HuH-7.5 (cell line): ENCODE measurements at places on chromosomes 12 and 14.

- no peak for DNase-seq
Observed at GRCh38 chr14:102616799-102617198, 24.4 kb downstream of the RCOR1 start.

DNA sequence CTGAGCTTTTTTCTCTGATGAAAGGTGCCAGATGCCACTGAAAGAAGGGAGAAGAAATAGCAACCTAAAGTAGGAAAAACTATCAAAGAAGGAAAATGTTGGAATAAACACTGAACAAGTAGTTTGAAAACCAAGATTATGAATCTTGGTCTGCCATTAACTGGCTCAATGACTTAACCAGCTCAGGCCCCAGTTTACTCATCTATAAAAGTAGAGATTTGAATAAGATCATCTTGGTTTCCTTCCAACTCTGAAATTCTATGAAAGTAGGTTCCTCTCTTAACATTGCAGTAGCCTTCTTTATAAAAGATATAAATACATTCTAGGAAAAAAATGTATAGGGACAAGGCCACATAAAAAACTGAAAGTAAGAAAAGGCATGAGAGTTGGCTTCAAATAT is 16.1 kb upstream of the CCND2 start:
- DNase-seq, result no peak

DNA sequence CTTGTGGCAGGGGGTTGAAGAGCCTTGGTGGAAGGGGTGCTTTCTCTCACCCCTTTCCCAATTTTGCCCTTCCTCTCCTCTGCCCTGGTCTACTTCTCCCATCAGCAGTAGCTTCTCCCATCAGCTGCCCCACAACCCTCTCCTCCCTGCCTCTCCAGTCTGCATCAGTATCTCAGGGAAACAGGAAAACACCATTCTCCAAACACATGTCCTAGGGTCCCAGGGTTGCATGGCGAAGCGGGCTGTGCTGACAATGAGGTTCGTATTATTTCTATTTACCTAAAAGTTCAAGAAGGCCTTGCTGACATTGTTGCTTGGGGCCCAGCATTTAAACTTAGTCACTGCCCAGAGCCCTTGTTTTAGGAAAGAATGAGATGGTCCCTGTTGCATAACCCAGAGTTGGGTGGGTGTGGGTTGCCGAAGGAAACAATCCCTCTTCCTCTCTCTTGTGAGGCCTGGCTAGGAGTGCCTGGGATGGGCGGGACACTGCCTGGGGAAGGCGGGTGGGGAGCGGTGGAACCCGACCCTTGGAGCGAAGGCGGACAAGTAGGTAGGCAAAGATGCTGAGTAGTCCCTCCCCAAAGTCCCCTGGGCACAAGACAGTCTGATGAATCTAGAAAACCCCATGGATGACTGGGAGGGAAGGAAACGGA is 1.3 kb upstream of the IGFBP6 start:
- DNase-seq, result no peak

DNA sequence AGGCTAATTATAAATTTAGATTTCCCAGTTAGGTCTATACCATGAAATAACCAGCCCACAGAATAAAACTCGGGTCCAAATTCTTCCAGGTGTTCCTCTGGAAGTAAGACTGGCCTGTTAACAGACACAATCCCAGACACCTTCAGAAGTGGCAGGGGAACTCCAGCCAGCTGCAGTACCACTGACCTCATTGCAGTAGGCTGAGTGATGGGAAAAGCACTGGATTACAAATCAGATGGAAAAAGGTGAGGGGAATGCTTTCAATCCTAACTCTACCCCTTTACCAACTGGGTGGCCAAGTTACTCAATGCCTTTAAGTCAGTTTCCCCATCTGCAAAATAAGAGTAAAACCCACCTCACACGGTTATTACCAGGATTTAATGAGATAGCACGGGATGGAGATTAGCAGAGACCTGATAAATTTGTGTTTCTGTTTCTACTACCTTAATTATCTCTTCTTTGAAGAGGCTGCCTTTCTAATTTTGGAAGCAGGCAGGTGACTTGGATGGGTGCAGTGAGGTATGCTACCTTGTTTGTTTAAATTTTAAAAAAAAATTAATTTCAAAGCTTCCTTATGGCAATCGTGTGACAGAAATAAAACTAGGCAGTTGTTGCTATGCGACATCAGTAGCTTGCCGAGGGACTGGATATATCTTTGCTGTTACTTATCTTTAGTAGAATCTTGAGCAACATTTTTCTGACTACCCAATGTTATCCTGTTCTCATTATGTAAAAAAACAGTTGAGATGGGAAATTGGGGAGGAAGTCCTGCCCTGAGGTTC is 167.3 kb upstream of the GRIN2B start:
- DNase-seq, result no peak

GRCh38 chr12:130591736-130592135 is 124.4 kb downstream of the RIMBP2 start:
- DNase-seq, result no peak

DNA sequence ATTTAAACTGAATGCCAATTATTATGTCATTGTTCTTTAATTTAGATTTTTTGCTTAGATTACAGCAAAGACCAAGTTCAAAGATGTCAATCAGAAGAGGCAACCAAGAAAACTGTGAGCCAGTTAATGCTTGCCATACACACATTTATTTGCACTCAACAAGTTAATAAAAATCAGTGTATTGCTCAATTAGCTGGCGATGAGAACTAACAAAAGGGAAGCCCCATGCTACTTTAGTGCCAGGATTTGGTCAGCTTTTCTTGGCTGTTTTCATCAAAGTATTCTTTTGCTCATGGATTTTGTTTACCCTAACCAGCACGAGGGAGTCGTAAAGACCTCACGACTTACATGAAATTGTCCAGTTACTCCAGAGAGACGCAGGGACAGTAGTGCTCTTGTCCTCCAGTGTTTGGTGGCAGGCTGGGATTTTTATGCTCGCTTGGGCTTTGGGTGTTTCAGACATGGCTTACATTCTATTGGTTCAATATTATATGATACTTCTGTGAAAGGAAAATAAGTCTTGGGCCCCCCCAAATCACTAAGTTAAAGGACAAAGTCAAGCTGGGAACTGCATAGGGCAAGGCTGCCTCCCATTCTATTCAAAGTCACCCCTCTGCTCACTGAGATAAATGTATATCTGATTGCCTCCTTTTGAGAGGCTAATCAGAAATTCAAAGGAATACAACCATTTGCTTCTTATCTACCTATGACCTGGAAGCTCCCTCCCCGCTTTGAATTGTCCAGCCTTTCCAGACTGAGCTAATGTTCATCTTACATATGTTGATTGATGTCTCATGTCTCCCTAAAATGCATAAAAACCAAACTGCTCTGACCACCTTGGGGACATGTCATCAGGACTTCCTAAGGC is 7.4 kb upstream of the B4GALNT1 start:
- no peak for DNase-seq

- DNase-seq, result peak; percentile 79
Observed at GRCh38 chr12:65278576-65279368, at the start of gene MSRB3. Gene MSRB3 (plus strand): TSS chr12:65278683. CDS start chr12:65308580, 29,897 bp downstream.

GRCh38 chr12:115468087-115468510 is 784.1 kb upstream of the TBX3 start:
- peak; percentile 65 for DNase-seq

GRCh38 chr12:114850661-114851275 is 166.8 kb upstream of the TBX3 start:
- no peak for DNase-seq

- DNase-seq, result peak; percentile 33
Observed at GRCh38 chr14:64966976-64967375, 5.2 kb downstream of the RAB15 start.

GRCh38 chr12:96050139-96050538 is 14.8 kb upstream of the LTA4H start:
- no peak for DNase-seq

- no peak for DNase-seq
Observed at GRCh38 chr12:105467710-105468366, 137.3 kb downstream of the C12orf75 start.

- no peak for DNase-seq
Observed at GRCh38 chr12:45658020-45658419, 71.5 kb upstream of the ARID2 start.

GRCh38 chr12:30134229-30134628 is 350.5 kb upstream of the TMTC1 start:
- no peak for DNase-seq

DNA sequence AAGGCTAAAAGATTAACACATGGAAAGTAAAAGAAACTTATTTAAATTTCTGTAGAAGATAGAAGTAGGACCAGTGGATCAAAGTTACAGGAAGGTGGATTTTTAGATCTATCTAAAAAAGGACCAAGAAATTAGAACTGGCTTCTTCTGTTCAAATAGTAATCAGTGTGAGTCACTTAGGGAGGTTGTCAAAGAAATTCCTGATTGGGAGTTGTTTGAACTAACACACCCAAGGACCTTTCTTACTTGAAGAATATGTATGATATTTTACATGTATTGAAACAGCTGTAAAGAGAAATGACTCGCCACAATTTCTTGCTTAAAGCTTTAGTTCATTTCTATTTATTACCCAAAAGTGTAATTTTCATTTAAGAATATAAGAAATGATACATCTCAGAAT is 256.9 kb downstream of the RAD51B start:
- DNase-seq, result no peak

GRCh38 chr12:24102676-24103075 is 153.2 kb upstream of the SOX5 start:
- no peak for DNase-seq

DNA sequence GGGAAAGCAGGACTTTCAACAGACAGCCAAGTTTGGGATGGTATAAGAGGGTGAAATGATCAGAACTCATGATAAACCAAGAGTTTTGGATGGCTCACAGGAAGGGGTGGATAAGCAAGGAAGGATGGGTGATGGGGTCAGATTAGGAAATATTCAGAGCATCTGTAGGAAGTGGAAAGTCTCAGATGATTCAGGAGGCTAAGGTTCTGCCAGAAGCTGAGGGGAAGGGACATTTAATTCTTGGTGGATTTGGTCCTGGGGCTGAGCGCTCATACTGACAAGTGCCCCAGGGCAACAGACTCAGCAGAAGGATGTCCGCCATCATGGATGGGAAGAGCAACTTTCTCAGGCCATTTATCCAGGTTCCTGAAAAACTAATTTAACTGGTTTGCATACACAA is 28.4 kb upstream of the BDKRB2 start:
- DNase-seq, result no peak
